ENCODE measurements at places on chromosomes 11 and 22.

DNA sequence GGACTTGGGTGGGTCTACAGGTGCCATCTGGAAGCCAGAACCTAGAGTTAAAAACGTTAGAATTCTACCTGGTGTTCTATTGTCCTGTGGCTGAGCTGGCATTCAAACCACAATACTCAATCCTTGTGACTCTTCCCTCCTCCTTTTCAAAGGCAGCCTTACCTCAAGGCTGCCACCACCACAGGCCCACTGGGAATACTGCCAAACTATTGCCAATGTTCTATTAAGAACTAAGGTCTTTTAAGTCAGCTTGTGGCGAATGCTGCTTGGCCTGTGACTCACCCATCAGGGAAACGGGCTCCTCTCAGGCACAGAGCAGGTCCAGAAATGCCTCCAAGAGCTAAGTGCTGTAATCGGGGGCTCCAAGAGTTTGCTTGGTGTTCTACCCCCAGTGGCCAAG lies 1008.4 kb downstream of the JRKL start:
- DNase-seq = no peak

- no peak for DNase-seq
These were observed 32.0 kb downstream of the LRRC32 start for GRCh38 chr11:76638270-76639197.

- no peak for DNase-seq
These were observed 212.6 kb downstream of the SNX19 start for GRCh38 chr11:130703489-130704190.

GRCh38 chr11:66278363-66279091 lies 552 bp downstream of the CNIH2 start:
- no peak for DNase-seq

DNA sequence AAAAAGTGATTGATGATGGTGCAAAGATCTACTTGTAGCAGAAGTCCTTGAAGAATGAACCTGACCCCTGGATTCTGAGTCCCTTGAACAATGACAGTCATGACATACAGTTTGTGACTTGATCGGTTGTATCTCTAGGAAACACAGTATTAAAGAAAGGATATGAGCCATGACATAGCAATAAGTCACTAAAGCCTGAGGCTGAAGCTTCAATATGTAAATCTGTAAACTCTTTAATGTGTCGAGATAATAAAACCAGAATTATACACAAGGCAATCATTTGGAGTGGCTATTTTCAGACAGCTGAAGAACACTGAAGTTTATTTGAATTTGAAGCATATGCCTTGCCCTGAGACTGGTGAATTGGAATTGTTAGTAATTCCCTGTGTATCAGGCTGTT lies 911.5 kb upstream of the RAG2 start:
- DNase-seq = no peak

DNA sequence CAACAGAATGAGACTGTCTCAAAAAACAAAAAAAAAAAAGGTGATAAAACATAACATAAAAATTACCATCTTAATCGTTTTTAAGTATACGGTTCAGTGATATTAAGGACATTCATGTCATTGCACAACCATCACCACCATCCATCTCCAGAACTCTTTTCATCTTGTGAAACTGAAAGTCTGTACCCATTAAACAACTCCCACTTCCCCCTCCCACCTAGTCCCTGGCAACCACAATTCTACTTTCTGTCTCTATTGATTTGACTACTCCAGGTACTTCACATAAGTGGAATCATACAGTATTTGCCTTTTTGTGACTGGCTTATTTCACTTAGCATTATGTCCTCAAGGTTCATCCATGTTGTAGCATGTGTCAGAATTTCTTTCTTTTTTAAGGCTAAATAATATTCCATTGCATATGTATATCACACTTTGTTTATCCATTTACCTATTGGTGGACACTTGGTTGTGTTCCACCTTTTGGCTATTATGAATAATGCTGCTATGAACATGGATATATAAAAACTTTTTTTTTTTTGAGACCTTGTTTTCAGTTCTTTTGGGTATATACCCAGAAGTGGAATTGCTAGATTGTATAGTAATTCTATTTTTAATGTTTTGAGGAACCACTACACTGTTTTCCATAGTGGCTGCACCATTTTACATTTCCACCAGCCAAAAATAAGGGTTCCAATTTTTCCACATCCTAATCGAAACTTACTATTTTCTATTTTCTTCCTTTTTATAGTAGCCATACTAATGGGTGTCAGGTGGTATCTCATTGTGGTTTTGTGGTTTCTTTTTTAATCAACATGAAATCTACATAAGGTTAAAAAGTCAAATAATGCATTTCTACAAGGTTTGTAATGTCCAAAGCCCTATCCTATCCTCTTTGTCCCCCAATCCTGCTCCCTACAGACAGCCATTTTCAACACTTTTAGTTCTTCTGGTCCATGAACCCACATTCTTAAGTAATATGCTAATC lies 23.4 kb upstream of the PIK3C2A start:
- no peak for DNase-seq

DNA sequence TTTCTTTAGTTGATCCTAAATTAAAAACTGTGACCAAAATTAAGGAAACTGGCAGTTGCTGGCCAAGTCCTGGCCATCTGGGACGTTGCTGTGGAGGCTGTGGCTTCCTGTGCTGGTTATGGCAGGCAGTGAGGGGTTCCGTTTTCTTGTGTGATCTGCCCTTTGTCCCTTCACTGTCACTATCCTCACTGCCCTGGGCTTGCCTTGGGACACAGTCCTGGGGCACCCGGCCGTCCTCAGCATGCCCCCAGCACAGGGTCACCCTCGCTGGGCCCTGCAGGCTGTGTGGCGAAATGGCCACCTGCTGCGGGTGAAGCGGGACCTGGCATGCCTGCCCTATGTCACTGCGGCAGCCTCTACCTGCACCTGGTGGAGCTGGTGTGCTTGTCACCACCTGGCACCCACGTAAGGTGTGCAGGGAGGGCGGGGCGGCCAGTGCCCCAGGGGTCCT lies 52.5 kb upstream of the SLC22A12 start:
- DNase-seq = no peak

- DNase-seq = no peak
These were observed 21.6 kb downstream of the OR9G1 start for GRCh38 chr11:56720513-56720912.

GRCh38 chr11:100687054-100687629 lies at the start of gene ARHGAP42:
TSS of gene ARHGAP42 (plus strand) at chr11:100687288. CDS start at chr11:100687679, 391 bp downstream.
- no peak for DNase-seq

GRCh38 chr11:9076046-9076445 lies 15.4 kb downstream of the SCUBE2 start:
- DNase-seq = no peak

DNA sequence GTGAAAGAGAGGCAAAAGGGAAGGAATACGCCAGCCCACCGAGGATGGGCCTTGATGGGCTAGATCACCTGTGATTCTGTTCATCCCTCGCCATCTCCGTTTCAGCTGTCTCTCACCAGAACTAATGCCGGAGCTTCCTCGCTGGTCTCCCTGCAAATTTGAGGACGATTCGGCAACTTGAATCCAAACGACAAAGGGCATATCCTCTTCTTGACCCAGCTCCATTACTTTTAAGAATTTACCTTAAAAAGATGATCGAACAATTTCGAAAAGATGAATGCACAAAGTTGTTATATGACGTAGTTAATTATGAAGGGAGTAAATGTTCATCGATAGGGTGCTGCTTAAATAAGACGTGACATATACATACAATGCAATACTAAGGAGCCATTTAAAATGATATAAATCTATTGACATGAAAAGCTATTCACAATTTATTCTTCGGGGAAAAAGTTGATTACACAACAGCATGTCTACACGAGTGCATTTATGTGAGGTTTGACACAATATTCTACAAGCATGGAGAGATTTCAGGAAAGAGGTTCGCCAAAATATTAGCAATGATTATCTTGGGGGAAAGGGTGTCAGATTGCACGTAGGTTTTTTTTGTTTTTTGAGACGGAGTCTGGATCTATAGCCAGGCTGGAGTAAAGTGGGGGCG lies 937 bp upstream of the FAM168A start:
- DNase-seq = no peak

DNA sequence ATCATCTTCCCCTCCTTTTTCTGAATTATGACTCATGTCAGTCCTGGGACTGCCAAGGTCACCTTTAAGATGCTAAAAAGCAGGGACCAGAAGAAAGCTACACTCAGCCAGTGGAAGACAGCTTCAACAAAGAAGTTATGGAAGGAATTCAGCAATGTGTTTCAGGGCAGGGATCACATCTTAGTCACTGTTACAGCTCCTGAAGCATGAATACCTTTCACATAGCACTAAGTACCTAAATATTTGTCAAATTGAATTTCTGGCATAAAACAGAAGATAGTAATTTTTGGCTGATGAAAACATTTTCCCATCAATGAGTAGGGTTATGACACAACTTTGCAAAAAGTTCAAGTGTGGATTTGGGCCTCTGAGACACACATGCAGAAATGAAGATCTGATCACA lies 5.2 kb downstream of the DDB1 start:
- no peak for DNase-seq

- DNase-seq = no peak
These were observed 183.5 kb downstream of the DSCAML1 start for GRCh38 chr11:117613521-117613920.

DNA sequence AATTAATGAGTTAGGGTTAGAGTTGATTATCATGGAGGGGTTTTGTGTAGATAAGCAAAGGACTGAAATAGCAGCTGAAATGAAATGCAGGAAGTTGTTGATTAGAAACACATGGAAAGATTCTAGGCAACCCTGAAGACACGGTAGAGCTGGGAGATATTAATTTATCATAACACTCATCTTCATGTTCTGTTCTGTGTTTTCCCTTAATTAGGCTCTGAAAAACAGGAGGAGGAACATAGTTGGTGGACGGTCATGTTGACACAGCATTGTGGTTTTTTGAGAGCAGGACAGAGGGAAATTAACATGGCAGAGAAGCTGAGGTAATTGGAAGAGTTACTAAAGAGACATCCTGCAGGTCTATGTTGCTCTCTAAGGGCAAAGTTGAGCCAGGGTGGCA lies 138.8 kb upstream of the UBASH3B start:
- no peak for DNase-seq

GRCh38 chr11:43573233-43573632 lies 107.3 kb upstream of the HSD17B12 start:
- no peak for DNase-seq

- DNase-seq = no peak
These were observed 60.3 kb downstream of the CWF19L2 start for GRCh38 chr11:107397357-107397756.

- DNase-seq = no peak
These were observed 17.9 kb downstream of the OSBPL5 start for GRCh38 chr11:3147257-3147619.

GRCh38 chr11:128696941-128697340 lies 3.1 kb downstream of the FLI1 start:
- no peak for DNase-seq

DNA sequence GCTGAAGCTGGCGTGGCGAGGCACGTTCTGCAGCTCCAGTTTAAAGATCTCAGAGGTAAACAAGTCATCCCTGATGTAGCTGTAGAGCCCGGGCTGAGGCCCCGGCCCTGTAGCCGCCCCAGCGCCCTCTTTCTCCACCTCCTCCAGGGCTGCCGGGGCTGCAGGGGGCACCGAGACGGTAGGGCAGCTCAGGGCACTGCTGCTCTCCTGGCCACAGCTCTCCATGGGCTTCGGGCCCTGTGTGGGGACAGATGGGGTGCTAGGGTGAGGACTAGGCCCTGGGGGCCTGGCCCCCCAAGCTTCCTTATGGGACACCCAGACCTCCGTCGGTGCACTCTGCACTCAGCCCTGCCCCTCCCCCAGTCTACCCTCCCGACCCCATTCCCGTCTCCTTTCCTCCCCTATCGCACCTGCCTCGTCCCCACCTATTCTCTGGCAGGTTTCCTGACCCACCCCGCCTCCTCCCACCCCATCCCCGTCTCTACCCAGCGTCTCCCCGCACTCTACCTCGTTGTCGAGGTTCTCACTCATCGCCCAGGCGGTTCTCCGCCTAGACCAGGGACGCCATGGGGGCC lies 559 bp downstream of the RANBP1 start:
- DNase-seq = no peak

DNA sequence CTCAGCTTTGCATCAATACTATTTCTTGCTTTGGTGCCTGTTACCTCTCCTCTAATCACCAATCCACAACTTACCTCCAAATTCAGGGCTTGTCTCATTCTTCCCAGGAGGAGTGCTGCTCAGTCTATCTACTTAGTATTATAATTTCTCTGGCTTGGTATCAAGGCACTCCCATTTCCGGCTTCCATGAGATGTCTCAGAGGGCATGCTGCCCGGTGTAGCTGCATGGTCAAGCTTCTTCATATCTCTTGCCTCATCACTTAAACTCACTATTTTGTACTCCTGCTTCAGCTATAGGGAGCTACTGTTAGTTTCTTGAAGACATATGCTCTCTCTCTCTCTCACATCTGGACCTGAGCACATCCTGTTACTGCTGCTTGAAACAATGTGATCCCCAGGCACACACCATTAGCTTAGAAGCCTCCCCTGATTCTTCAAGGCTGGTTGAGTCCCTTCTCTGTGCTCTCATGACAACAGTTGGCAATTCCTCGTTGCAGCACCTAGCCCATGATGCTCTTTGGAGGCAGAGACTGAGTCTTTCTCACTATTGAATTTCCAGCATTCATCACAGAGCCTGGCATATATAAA lies 182.8 kb upstream of the SYN3 start:
- DNase-seq = no peak

DNA sequence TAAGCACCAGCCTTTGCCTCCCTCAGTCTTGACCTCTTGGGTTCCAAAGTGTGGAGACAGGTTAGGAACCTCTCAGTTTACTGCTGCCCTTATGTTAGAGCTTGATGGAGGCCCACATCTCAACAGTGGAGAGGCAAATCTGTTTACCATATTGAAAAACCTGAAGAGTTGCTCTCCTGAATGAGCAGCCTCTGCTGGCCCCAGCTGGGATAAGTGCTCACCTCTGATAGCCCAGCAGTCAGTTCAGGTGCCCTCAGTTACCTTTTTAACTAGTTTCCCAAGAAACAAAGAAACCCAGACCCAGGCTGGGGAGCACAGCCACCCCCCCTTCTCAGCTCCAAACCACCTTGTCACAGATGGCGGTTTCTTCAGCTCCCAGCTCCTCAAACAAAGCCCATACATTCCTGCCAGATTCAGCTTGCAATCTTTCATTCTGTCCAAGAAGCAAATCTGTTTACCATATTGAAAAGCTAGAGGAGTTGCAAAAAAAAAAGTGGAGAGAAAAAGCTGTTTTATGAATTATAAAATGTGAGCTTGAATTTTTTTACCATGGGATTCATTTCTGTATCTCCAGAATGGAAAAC lies 57.2 kb downstream of the PPFIBP2 start:
- DNase-seq = no peak

- no peak for DNase-seq
These were observed 89.5 kb downstream of the TRIM44 start for GRCh38 chr11:35752115-35752514.

DNA sequence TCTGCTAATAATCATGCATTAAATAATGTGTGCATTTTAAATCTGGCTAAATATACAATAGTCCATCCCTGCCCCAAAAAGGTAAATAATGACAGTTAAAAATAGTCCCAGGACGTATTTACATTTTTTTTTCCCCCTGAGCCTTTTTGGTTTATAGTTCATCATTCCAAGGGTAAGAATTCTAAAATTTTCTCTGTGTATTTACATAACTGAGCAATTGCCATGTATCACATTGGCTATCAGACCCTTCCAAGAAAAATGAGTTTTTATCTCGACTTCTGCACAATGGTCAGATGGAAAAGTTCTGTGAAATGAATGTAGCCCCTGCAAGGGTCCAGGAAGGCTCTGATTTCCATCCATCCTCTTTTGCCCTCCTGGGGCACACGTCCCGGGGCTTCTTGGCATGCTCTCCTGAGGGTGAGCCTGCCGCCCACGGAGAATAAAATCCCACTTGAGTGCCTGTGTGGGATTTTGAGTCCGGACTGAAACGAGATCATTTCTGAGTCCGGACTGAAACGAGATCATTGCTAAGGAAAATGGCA lies 94.1 kb upstream of the ANO1 start:
- no peak for DNase-seq

Data from activated T-cell treated with anti-CD3 and anti-CD28 coated beads, Interleukin-2, amount 50 U/mL, for 4 hours (primary cell).